ENCODE measurements at places on chromosomes 11 and 22.
A peak's percentile ranks its signal among the peaks of the same experiment; 100 is the strongest.

DNA sequence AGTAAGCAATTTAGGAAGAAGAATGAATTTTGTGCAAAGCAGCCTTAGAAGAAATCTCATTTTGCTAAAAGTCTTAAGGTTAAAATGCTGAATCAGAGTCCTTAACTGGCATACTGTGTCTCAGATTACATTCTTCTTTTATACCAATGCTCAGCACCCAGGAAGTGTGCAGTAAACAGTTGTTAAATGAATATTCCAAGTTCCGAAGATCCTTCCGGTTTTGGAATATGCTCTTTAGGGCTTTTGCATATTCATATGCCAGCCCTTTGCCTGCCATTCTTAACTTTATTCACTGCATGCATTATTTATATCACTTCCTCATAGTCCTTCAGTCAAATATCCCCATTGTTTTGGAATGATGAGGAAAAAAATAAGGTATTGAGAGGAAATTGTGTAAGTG lies 242.0 kb downstream of the DDX10 start:
- no peak for DNase-seq

DNA sequence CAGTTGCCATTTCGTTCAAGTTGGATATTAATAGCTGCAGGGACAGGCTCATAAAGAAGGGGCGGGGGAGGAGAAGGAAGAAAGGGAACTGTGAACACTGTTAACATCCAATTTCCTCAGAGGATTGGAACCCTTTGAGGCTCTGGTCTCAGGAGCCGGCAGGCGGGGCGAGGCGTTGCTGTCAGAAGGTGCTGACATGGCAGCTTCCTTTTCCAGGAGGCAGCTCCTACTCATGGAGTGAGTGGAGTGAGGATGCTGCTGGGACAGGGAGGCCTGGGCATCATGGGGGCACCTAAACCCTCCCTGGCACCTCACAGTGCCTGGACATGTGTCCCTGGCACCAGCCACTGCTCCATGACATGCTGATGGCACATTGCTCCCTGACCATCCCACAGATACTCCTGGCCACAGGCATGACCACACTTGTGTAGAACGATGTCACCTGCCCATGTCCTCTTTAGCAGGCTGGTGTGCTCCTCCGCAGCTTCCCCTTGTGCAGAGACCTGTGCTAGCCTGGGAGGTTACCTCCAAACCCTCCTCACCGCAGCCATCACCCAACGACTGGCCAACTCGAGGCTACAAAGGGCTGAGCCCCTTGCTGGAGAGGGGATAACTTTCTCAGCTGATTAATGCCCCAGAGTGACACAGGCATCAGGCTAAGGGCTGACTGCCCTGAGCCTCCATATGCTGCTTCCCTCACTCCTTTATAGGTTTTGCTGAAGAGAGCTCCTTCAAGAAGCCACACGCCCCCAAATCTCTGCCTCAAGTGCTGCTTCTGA lies 79.6 kb upstream of the NECTIN1 start:
- no peak for DNase-seq

DNA sequence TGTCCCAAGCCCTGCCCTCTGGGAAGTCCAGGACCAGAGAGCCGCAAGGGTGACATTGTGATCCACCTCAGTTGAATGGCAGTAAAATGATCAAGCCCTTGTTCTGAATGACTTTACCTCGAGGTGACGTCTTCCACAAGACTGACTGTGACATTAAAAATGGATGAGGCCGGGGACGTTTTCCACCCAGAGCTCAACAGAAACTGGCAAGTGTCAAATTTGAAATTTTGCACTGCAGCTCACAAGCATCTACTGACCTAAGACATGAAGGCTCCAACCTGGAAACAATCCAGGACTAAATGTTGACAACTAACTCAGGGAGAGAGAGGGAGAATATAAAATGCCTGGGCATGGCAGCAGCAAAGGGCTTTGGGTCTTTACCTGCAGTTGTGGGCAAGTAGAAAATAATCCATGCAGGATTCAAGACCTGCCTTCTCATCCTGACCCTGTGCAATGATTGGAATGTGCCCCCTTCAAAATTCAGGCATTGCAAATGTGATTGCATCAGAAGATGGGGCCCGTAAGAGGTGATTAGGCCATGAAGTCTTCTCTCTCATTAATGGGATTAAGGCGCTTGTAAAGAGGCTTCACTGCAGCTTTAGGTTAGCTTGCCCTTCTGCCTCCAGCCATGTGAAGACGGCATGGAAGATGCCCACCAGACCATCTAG lies 33.6 kb upstream of the CLMP start:
- no peak for DNase-seq

- DNase-seq = no peak
These were observed 72.1 kb downstream of the MED15 start for GRCh38 chr22:20579273-20580120.

DNA sequence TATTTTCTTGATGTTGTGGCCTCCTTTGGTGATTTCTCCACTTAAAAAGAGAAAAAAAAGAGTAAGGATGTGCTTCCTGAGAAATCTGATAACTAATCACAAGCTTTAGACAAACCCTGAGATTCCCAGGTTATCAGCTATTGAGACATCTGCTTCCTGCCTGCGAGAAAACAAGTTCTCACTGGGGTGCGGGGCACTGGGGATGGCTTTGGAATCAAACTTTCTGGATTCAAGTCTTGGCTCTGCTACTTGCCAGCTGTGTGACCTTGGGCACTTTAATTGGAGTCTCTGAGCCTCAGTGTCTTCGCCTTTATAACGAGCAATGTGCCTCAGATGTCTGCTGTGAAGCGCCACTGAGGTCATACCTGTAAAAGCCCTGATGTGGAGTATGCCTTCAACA lies 152.5 kb upstream of the NAV2 start:
- DNase-seq = no peak

GRCh38 chr11:117717485-117718314 lies 79.3 kb downstream of the DSCAML1 start:
- no peak for DNase-seq

GRCh38 chr22:37202716-37203115 lies 9.6 kb downstream of the SSTR3 start:
- DNase-seq = no peak

DNA sequence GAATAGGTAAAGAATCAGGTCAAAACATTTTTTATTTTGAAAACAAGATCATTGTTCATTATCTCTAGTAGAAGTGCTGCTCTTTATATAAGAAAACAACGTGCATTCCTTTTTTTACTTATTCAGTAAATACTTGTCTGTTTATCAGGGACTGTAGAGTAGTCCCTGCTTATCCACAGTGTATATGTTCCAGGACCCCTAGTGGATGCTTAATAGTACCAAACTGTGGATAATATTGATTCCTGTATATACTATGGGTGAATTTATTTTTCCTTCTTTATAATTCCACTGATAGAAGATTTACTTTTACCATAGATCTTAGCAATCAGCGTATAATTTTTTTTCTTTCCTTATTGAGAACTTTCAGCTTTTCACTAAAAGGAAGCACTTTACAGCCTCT lies 32.6 kb downstream of the CEP295 start:
- no peak for DNase-seq

DNA sequence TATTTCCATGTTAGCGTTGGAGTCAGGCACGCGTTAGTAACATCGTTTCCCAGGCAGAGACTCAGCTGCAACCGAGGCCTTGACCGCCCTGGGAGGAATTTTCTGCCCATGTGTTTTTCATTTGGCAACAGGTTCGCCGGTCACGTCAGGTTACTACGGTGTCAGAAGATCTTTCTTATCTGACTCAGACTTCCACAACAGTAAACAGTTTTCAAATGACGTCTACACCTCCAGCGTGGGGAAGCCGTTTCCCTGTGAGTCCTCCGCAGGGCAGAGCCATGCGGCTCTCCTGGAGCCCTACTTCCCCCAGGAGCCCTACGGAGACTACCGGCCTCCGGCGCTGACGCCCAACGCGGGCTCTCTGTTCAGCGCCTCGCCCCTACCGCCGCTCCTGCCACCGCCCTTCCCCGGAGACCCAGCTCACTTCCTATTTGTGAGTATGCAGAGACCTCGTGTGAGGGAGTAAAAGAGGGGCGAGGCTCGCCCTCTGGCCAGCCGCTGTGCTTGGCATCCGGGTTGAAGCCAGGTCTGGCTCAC lies 14.3 kb upstream of the POU2AF3 start:
- DNase-seq = no peak

- DNase-seq = no peak
These were observed 145.0 kb upstream of the ARHGAP20 start for GRCh38 chr11:110856996-110857812.

- DNase-seq = no peak
These were observed 6.5 kb downstream of the PRDM11 start for GRCh38 chr11:45152740-45153595.

- no peak for DNase-seq
These were observed 5.6 kb downstream of the DDX10 start for GRCh38 chr11:108670451-108670850.

DNA sequence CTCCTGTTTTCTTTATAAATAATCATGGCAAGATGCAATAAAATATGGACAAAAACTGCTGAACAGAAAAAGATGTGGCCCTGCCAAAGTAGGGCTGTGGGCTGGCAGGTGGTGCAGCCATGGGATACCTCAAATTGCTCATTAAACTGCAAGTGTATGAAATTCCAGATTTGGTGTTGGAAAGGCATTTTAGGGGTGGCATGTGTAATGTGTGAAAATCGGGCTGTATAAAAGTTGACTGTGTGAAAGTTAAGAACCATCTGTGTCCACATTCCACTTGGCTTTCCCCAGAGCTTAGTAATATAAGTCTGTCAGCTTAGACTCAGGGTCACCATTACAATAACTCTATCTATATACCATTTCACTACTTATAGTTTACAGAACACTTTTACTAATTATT lies 34.8 kb upstream of the FZD4 start:
- no peak for DNase-seq

- no peak for DNase-seq
These were observed 191.6 kb upstream of the PGR start for GRCh38 chr11:101321222-101321621.

GRCh38 chr11:127247261-127247851 lies 246.8 kb upstream of the KIRREL3 start:
- no peak for DNase-seq

DNA sequence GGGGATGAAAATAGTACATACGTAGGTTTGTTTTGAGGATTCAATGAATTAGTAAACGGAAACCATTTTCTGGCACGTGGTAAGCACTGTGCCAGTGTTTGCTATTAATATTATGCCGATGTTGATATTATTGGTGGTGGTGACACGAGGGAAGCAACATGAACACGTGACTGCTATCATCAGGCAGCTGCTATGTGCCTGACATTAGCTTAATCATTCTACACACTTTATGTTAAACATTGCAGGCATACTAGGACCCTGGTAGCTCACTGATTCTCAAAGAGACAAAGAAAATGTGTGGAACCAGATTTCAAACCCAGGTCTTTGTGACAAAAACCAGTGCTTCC lies 656 bp downstream of the SRRD start:
- no peak for DNase-seq

DNA sequence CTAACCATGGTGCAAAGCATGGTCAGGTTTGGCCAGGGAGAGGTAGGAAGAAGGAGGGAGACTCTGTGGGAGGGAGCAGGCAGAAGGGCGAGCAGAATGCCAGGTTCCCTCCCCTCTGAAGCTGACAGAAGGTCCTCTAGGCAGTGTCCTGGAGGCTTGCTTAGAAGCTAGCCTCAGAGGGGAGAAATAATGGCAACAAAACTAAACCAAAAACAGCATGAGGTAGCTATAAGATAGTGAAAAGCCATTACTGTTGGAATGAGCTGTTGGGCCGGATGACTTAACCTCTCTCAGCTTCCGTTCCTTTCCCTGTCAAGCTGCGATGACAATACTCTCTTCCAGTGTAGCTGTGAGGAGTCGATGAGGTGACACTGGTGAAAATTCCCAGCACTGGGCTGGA lies 36.6 kb downstream of the RASSF10 start:
- DNase-seq = no peak

- no peak for DNase-seq
These were observed 23.1 kb upstream of the CBX7 start for GRCh38 chr22:39175353-39176142.

- peak; percentile 52 for DNase-seq
These were observed 7.1 kb downstream of the USP18 start for GRCh38 chr22:18156878-18157713.

GRCh38 chr11:26112264-26112663 lies 219.7 kb upstream of the ANO3 start:
- no peak for DNase-seq

- DNase-seq = no peak
These were observed 6.9 kb downstream of the UBE4A start for GRCh38 chr11:118366287-118366686.

- no peak for DNase-seq
These were observed 5.6 kb downstream of the MICALL1 start for GRCh38 chr22:37911697-37912096.

DNA sequence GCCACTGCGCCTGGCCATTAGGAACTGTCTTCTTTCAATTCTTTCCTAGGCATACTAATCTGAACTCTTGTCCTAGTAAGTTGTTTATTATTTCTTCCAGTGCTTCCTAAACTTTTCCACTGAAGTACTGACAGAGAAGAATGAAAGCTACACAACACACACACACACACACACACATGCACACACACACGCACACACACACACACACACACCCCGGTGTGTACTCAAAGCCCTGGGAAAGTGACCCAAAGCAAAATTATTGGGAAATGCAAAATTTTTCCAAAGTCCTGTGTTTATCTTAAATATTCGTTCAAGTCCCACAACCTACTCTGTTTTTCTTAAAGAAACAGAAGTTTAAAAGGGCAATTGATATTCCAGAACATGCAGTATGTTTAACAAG lies 19.4 kb upstream of the SIK2 start:
- no peak for DNase-seq

- DNase-seq = no peak
These were observed 110.8 kb upstream of the NNMT start for GRCh38 chr11:114185436-114185835.

GRCh38 chr22:38724176-38724575 lies 18.4 kb downstream of the GTPBP1 start:
- DNase-seq = no peak

DNA sequence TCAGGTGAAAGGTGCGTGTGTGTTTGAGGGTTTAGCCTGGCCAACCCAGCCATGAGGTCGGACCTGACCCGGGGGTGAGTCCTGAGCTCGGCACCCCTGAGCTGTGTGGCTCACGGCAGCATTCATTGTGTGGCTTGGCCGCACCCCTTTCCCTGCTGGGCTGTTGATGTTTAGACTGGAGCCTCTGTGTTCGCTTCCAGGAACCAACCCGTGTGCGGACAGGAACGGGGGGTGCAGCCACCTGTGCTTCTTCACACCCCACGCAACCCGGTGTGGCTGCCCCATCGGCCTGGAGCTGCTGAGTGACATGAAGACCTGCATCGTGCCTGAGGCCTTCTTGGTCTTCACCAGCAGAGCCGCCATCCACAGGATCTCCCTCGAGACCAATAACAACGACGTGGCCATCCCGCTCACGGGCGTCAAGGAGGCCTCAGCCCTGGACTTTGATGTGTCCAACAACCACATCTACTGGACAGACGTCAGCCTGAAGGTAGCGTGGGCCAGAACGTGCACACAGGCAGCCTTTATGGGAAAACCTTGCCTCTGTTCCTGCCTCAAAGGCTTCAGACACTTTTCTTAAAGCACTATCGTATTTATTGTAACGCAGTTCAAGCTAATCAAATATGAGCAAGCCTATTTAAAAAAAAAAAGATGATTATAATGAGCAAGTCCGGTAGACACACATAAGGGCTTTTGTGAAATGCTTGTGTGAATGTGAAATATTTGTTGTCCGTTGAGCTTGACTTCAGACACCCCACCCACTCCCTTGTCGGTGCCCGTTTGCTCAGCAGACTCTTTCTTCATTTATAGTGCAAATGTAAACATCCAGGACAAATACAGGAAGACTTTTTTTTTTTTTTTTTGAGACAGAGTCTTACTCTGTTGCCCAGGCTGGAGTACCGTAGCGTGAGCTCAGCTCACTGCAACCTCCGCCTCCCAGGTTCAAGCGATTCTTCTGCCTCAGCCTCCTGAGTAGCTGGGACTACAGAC lies 53.9 kb upstream of the PPP6R3 start:
- no peak for DNase-seq

Measured in CD4-positive, alpha-beta T cell treated with Interleukin-6 for 4 hours (primary cell).